ENCODE measurements at places on chromosomes 1 and 21.

DNA sequence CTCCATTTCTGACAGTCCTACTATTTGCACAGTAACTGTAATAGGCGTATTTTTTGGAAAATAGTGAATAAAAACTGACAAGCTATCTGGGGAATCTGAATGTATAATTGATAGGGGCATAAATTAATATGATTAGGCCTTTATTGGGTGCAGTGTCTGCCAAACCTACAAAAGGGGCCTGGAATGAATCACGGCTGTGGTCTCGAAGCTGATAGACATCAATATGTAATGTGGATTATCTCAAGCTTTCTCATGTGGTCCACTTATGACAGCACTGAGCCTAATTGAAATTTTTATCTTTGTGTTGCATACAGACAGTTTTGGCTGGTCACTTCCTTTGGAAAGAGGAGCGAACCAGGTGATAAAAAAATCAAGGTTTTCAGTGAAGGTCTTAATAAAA, 450.4 kb downstream of the GPATCH2 start:
- DNase-seq, result no peak

- no peak for DNase-seq
Measured at GRCh38 chr1:240905225-240905765, 293.3 kb upstream of the GREM2 start.

DNA sequence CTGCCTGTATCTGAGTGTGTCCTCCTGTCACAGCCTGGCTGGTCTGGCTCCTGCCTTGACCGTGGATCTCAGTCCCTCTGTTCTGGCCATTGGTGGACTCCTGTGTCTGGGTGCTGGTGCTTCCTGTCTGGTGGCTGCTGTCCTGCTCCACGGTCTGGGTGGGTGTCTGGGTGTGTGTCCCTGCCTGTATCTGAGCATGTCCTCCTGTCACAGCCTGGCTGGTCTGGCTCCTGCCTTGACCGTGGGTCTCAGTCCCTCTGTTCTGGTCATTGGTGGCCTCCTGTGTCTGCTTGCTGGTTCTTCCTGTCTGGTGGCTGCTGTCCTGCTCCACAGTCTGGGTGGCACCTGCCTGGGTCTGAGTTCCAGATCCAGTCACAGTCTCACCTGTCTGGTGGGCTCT, 4.0 kb downstream of the CRNN start:
- DNase-seq, result no peak

GRCh38 chr1:212138457-212138856, 102.9 kb downstream of the DTL start:
- no peak for DNase-seq

GRCh38 chr1:10691740-10692125, 104.7 kb downstream of the CASZ1 start:
- no peak for DNase-seq

- DNase-seq, result no peak
Measured at GRCh38 chr1:198544265-198544664, 3.8 kb upstream of the ATP6V1G3 start.

GRCh38 chr1:175788586-175789252, 45.3 kb upstream of the TNR start:
- no peak for DNase-seq

DNA sequence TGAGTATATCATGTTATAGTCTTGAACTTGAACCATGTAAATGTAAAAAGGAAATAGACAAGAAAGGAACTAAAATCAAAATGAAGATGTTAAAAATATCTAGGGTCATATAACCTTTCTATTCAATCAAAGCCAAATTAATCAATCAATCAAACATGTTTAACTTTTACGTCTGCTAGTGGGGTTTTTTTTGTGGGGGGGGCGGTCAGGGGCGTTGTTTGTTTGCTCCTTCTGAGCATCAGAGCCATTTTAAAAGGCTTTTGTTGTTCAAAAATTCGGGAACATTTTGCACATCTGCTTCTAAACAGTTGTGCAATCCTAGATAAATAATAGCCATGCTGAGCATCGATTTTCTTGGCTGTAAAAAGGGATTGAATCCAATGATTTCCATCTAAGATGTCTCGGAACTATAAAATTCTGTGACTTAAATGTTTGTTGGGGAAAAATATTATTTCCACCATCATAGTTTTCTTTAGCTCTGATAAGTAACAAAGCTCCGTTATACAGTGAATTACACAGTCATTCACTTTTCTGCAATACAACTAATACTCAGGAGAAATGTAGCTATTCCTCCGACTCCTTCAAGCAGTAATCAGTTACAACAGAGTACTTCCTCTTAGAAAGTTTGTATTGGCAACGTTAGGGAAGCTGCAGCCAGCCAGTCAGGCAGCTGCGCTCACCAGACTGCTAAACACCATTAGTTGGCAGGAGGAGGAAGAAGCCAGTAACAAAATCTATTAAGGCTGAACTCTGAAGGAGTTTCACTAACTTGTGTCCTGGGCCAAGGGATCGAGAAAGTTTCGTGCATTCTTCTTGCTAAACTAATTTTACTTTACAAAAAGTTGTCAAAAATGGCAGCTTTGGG, 2.2 kb downstream of the SPATA6 start:
- DNase-seq, result no peak

GRCh38 chr1:150567717-150568593, 11.5 kb downstream of the MCL1 start:
- DNase-seq, result peak; percentile 99

DNA sequence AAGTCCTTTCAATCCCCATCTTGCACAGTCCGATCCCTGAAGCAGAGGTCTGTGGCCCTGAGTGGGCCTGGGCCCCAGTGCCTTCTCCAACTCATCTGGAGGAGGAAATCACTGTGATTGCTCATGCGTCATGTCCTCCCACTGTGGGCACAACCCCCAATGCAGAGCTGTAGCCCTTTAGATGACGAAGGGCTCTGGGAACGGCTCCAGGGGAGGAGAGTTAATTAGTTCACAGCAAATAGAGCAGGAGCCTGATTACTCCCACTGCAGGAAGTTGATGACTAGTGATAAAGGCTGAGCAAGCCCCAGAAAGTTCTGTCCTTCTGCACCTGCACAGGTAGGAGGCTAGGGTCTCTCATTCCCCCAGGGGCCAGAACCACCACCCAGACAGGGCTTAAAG, 111.5 kb downstream of the CCDC185 start:
- peak; percentile 95 for DNase-seq

DNA sequence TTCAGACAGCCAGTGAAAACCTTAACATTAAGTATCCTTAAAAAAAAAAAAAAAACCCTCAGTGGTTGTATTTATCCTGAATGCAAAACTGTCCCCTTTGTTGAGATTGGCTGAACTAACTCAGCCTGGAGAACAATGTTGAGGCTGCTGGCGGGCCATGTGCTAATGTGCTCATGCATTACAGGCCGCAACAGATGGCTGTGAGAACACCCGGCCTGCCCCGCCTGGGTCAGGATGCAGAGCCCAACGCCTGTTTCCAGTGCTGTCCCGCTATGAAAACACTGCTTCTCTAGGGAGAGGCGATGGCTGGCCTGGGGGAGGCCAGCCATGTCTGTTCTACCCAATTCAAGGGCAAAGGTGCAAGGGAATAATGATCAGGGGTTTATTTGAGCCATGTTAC, 13.8 kb downstream of the OLIG2 start:
- no peak for DNase-seq

DNA sequence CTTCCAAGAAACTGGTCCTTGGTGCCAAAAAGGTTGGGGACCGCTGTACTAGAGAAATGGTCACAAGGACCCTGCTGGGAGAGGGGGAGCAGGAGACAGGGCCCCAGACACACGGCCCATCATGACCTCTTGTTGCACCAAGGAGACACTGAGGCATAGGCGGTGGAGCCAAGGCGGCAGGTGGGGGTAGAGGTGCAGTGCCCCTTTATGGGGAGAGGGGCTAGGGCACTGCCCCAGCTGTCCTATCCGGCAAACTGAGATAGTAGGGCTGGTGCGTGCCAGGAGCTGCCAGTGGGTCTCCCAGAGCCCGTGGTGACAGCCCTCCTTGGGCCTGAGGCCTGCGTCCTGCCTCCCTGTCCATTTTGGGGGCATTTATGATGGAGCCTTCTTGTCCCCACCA, 20.3 kb downstream of the TNNT2 start:
- no peak for DNase-seq

- DNase-seq, result peak; percentile 26
Measured at GRCh38 chr1:206507284-206508129, at the start of gene RASSF5. RASSF5 (plus strand) TSS chr1:206507531; CDS start chr1:206507603, 72 bp downstream.

- no peak for DNase-seq
Measured at GRCh38 chr1:192554904-192555303, 20.7 kb upstream of the RGS1 start.

GRCh38 chr1:184759112-184759511, 4.5 kb upstream of the EDEM3 start:
- DNase-seq, result no peak

- DNase-seq, result no peak
Measured at GRCh38 chr1:62022382-62022983, 172.2 kb upstream of the L1TD1 start.

DNA sequence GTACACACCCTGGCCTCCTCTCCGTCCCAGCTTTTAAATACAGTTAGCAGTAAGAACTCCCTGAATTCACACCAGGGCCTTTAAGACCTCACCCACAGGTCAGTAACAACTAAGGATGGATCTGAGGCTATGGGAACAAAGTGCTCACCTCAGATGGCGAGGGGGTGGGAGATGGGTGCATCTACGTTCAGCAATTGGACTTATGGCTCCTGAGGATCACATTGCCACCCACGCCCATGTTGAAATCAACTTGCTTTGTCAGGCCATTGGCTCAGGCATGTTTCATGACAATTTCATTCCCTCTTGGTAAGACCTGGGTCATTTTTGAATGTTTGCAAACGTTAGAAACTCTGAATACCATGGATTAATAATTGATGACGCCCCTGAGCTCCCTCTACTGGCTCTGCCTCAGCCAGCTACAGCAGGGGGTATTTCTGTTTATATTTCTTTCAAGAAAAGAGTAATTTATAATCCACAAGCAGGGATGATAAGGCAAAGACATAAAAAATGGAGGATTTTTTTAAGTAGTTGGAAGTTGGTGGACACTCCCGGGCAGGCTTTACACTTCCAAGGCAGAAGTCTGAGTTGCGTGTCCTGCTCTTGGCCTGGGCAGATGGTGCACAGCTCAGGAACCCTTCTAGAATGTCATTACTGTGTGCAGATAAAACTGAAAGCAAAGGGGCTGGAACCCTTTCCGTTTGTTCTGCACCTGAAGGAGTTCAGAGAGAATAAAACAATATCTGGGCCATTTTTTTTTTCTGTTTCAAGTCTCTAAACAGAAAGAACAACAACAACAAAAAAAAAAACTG, 13.7 kb upstream of the LBR start:
- no peak for DNase-seq

DNA sequence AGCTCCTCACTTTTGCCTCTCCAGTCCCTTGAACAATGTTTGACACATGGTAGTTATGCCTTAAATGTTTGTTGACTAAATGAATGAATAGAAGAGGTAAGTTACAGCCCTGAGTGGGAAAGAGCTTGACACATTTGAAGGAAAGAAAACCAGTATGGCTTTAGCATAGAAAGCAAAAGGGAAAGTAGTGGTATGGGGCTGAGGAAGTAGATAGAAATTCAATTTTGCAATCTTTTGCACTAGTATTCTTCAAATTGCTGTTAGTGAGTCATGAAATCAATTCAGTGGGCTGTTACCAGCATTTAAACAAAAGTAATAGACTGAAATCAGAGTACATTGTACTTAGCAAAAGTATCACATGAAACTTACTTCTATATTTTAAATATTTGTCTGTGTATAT, 21.1 kb downstream of the PLA2G4A start:
- DNase-seq, result no peak

DNA sequence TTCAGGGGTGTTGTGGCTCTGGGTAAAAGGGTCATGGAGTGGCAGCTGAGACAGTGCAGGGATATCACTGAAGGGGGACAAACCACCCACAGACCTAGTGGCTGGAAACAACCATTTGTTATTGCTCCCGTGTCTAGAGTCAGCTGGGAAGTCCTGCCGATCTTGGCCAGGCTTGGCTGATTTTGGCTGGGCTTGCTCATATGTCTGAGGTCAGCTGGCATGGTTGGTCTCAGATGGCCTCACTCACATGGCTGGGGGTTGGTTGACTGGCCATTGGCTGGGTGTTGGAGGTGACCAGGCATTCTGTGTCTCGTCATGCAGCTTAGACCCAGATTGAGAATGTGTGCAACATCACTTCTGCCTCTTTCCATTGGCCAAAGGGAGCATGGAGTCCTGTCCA, 203.8 kb upstream of the POU3F1 start:
- DNase-seq, result no peak

- no peak for DNase-seq
Measured at GRCh38 chr1:200478239-200478623, 68.4 kb upstream of the ZNF281 start.

- peak; percentile 5 for DNase-seq
Measured at GRCh38 chr1:88462488-88463261, 221.4 kb upstream of the PKN2 start.

GRCh38 chr1:90989990-90990389, 31.8 kb downstream of the ZNF644 start:
- DNase-seq, result no peak

DNA sequence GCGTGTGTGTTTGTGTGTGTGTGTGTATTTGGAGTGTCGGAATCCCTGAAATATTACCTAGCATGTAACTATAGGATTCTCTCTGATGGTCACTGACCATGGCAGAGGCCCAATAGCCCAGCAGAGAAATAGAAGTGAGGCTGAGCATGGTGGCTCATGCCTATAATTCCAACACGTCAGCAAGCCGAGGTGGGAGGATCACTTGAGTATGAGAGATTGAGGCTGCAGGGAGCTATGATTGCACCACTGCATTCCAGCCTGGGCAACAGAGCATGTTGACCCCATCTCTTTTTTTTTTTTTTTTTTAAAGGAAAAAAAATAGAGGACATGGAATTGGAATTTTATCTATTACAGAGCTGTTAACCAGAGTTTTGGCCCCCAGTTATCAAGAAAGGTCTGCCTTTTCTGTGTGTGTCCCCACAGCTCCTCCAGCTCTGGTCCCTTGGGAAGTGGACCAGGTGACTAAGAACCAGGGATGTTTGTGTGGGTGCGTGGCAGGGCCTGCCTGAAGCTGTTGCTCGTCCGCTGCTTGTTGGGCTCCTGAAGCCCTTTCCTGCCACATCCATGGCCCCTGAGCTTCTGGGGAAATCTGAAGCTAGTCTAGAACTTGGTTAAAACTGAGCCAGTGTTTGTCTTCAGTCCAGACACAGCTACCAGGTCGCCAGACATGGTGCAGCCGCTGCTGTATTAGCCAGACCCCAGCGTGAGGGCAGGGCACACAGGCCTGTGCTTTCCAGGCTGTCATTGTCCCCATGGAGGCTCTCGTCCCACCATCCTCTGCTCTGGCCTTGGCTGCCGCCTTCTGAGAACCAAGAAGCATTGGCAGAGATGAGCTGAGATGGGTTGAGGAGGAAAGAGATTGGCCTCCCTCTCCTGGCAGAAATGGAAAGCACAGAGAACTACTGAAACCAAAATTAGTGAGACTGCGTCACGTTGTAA, 25.5 kb downstream of the CAPN9 start:
- peak; percentile 93 for DNase-seq

Measured in amniotic epithelial cell (primary cell).